ENCODE measurements at places on chromosomes 3 and 15.

DNA sequence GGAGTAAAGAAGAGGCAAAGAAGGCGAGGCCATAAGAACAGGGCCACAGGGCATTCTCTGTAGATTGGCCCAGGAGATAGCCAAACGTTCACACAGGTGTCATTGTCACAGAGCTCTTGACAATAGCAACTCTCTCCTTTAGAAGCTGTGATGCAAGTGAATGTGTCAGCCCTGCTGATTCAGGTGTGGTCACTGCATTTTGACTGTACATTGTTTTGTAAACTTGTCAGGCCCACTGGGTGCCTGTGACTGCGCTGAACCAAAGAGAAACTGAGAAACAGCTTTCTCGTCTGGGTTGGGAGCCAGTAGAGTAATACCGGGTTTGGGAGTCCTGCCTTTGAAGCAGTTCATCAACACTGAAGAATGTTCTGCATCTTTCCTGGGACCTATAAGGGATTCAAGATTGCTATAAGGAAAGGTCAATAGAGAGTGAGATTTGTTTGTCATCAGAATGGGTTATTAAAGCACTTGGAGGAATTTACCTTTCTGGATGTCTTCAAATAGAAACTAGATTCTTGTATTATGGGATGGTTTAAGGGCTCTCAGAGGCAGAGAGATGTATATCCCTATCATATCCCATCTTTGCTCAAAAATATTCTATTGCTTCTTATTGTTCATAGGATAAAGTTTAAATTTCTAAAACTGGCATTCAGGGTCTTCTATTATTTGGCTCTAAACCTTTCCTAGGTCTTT is 45.4 kb downstream of the TMEM45A start:
- no peak for DNase-seq

DNA sequence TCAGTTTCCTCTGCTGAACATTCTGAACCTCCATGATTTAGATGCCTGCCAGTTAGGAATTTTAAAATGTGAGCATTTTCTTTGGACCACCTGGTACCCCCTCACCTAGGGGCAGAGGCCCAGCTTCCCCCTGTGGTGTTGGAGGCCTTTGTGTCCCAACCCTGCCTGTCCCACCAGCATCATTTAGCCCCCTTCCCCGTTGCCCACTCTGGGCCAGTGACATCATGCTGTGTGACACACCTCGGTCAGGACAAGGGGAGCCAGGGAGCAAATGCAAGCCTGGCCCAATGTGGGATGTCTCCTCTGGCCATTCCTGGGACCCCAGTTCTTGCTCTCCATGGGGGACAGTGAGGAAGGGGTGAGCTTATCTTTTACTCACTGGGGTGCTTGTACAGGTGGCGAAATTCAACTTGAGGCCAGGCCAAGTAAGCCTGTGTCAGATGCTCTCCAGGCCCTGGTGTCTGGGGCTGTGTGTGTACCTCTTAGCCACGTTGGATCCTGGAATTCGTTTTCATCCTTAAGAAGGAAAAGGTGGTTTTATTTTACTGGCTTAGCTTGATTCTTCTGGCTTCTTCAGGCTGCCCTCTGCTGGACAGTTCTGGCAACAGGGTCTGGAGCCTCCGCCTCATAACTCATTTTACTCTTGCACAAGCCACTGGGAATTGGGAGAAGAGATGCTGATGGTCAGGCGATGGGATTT is 49.7 kb upstream of the MYZAP start:
- DNase-seq = peak; percentile 50

DNA sequence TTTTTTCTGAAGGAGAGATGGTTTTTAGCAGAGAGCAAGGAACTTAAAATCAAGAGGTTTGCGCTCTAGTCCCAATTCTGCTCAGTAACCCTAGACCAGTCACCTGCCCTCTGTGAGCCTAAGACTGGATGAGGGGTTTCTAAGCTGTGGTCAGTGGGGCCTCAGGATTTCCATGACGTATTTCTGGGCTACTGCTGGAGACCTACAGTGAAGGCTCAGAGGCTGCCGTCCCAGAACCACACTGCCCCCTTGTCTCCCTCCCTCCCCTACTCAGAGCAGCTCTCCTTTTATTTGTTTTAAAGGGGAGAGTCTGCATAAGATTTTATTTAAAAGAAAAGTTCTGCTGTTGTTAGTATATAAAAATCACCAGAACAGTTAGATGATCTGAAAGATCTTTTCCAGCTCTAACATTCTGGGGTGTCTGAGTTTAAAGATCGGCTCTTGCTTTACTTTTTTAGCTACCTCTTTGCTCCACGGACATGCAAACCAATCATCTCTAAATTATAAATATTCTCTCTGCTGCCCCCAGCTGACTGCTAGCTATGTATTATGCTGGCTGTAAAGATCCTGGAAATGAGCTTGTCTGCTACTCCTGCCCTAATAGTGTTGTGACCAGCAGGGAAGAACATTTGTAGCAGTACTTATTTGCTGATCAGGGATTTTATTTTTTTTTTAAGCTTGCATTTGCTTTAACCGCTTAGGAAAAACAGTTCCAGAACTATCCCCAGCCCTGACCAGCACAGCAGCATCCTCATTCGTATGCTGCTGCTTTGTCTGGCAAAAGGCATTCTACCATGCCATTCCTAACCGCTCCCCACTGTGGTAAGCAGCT is 28.6 kb upstream of the NDUFB4 start:
- peak; percentile 75 for DNase-seq

- DNase-seq = no peak
Measured at GRCh38 chr3:38648024-38648658, 1.3 kb downstream of the SCN5A start.

- no peak for DNase-seq
Measured at GRCh38 chr3:134376385-134376765, 2.1 kb upstream of the AMOTL2 start.

GRCh38 chr3:188482929-188483328 is 329.0 kb downstream of the LPP start:
- no peak for DNase-seq

- DNase-seq = no peak
Measured at GRCh38 chr3:69553888-69554287, 168.0 kb upstream of the FRMD4B start.

DNA sequence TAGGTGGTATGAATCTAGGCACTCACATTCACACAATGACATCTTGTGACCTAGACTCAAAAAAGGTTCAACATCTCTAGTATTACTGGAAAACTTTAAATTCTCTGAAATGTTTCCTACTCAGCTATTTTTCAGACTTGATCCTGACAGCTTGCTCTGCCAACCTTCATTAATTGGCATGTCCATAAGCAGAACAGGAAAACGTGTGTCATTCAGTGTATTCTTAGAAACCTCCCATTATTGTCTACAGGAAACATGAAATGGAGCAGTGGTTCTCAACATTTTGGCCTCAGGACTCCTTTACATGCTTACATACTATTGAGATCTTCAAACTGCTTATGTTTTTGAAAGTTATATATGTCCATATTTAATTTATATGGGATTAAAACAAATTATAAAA is 363.2 kb downstream of the NAALADL2 start:
- no peak for DNase-seq

- DNase-seq = no peak
Measured at GRCh38 chr15:56763141-56763895, 30.0 kb upstream of the ZNF280D start.

GRCh38 chr3:13091898-13092611 is 18.8 kb upstream of the IQSEC1 start:
- DNase-seq = peak; percentile 86

GRCh38 chr3:76715426-76715825 is 324.5 kb upstream of the ROBO2 start:
- DNase-seq = no peak

DNA sequence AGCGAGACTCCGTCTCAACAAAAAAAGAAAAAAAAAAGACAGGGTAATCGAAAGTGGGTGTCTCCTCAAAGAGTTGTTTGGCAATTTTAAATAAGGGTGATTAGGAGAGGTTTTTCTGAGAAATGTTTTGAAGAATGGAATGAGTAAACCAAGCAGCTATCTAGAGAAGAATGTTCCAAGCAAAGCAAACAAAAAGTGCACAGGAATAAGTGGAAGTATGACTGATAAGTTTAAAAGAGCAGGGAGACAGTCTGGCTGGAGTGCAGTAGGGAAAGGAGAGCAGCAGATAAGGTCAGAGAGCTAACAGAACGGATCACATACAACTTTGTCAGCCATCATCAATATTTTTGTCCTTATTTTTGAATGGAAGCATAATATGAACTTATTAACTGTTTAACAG is 853.5 kb downstream of the TUSC7 start:
- DNase-seq = no peak

DNA sequence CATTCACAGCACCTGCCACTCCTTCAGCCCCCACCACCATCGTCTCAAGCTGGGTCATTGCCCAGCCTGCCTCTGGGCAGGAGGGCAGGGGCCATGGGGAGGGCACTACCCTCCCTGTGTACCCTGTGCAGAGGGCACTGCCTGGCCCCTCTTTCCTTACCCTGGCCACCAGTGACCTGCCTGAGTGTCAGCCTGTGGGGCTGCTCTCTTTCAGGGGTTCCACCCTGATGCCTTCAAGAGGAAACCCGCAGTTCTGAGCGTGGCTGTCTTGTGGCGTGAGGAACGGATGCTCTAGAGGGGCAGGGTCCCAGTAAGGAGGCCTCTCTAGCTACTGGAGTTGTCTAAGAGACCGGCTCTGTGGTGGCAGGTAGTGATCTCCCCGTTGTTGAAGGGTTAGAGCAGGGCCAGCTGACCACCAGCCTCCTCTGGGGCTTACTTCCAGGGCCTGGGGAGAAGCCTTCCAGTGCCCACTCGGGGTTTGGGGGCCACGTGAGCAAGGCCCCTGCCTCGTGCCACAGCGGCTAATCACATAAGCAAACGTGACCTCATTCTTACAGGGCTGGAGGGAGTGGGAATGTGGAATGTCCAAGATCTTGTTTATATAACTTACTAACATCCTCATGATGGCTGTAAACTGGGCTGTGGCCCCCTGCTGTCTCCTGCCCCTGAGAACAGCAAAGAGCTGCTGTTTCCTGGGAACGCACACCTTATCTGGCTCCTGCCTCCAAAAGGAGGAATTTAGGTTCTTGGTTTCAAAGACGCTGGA is 31.4 kb upstream of the SEC13 start:
- DNase-seq = no peak

- DNase-seq = peak; percentile 10
Measured at GRCh38 chr3:133124511-133124910, 86.3 kb downstream of the TMEM108 start.

- DNase-seq = no peak
Measured at GRCh38 chr3:152976239-152976638, 141.3 kb downstream of the P2RY1 start.

DNA sequence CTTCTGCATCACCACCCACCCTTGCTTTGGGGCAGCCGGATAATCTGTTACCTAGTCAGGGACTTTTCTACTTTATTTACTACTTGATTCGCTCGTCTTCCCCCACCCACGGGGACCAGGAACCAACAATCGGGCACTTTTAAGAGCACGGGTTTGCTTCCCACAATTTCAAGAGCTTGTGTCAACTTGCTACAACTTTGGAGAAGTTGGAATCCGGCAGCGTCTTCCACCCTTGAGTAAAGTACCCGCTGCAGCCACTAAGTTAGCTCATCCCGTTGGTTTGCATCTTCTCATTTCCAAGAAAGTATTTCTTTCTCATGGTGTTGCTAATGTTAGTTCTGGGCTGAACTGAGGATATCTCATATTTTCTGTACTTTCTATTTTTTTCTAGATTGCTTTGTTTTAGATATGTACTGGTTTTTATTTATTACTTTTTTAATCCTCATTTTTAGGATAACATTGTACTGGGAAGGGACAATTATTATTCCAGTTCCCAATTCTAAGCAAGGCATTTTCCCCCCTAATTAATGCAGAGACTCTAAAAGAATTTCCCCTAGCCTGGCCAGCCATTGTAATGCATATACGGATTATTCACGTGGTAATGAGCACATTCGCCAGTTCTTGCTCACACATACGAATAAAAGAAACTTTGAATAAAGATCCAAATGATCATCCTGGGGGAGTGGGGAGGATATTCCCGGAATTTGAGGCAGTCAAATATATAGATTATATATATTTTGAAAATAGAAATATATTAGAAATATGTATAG is 4.0 kb downstream of the SOX2 start:
- no peak for DNase-seq

- no peak for DNase-seq
Measured at GRCh38 chr3:134143828-134144401, 106.7 kb downstream of the RYK start.

DNA sequence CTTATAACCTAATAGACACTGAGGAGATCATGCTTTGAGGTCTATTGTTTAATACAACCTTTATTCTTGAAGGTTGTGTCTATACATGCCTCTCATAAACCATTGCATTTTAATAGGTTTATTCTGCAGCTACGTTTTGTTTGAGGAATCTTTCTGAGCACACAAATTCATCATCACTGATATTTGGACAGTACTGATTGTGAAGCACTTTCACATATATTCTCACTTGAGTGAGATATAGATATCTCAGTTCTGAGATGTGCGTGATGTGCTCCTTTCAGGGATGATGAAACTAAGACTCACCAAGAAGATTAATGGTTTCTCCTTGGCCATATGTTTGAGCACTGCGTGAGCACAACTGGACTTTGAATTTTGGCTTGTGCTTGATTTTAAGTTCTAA is 374.4 kb downstream of the LPP start:
- DNase-seq = no peak

GRCh38 chr15:73237910-73238309 is 130.8 kb downstream of the HCN4 start:
- peak; percentile 19 for DNase-seq

- DNase-seq = no peak
Measured at GRCh38 chr3:65328148-65328547, 640.3 kb upstream of the ADAMTS9 start.

DNA sequence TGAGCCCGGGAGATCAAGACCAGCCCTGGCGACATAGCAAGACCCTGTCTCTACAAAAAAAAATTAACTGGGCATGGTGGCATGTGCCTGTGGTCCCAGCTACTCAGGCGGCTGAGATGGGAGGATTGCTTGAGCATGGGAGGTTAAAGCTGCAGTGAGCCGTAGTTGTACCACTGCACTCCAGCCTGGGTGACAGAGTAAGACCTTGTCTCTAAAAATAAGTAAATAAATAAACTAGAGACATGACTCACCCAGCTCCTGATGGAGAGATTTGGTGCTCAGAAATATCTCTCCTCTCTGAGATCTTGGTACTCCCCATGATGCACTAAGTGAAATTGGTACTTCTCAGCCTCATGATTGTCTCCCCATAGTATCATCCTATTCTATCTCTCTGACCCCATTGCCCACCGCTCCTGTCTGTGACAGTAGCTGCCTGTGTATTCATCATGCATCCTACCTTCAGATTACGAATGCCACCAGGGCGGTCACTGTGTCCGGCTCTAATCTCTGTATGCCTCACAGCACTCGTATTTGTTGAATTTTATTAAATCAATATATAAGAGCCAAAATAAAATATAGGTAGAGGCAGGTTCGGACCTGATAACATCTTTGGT is 50.9 kb downstream of the ABHD2 start:
- no peak for DNase-seq

All from cerebellum (tissue), 4 donors.